Natural killer cell (primary cell): ENCODE measurements at places on chromosomes 3 and 15.

GRCh38 chr3:2793987-2794386 is 316.2 kb downstream of the IL5RA start:
- DNase-seq: no peak

- no peak for DNase-seq
These were observed 28.4 kb downstream of the ZNF860 start for GRCh38 chr3:32009957-32010356.

GRCh38 chr3:109369510-109369909 is 32.2 kb upstream of the DPPA4 start:
- no peak for DNase-seq

- DNase-seq: no peak
These were observed 52.0 kb upstream of the LRIG1 start for GRCh38 chr3:66552846-66553245.

GRCh38 chr15:40468898-40469331 is 1.9 kb upstream of the CHST14 start:
- DNase-seq: no peak

DNA sequence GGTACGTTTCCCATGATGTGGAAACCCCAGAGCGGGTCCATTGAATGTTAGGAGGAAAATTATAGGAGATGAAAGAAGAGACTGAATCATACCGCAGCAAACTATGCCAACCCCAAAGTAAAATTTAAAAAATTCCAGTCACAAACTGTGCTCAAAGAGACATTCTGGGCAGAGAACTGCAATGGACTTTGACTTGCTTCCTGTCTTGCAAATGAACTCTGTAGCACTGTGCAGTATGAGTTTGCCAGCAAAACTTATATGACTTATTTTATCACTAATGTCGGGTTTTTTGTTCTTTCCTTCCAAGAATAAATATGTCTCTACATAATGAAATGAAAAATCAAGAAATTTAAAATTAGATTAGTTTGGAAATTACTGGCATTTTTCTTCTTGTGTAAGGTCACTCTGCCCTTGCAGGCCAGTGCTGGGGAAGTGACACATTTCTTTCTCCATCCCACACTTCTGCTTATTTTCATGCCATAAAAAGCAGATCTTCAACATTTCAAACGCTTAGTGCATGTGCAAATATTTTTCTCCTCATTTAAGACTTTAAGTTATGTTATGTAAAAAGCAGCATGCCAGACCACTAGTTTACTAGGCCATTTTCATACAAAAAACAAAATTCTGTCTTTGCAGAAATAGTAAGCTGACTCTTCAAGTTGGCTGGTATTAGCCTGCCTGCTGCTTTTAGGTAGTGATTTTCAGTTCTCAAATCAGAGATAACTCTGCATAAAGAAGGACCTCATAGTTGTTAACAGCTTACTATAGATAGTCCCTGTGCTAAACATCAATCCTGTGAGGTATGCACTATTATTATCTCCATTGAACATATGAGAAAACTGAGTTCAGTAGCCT is 32.2 kb upstream of the SSR3 start:
- no peak for DNase-seq

DNA sequence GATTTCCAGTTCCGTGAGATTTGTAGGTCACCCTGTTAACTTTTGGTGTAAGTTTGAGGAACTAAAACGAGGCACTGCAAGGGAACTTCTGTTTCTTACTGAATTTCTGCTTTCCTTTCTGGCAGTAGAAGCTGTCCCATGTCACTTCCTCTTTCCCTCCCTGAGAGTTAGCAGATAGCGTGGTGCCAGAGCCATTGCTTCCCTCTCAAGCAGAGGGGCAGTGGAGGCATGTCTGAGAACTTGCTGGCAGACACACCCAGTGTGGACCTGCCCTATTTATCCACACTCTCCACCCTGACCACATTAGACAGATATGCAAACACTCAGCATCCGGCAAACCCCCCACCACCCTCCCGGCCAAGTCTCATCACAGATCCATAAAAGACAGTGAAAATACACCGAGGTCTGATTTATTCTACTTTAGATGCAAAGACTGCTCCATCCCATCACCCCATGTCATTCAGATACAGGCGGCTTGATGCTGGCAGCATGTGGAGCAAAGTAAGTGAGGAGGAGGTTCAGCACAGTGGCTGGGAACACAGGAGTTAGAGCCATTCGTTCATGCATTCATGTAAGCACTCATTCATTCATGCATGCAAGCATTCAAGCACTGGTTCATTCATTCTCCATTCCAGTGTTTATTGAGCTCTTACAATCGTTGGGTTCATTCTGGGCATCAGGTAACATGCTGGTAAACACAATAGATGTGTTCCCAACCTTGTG is 324.7 kb downstream of the SHQ1 start:
- DNase-seq: peak; percentile 20

- no peak for DNase-seq
These were observed 284.8 kb upstream of the CTNNB1 start for GRCh38 chr3:40914475-40914874.

DNA sequence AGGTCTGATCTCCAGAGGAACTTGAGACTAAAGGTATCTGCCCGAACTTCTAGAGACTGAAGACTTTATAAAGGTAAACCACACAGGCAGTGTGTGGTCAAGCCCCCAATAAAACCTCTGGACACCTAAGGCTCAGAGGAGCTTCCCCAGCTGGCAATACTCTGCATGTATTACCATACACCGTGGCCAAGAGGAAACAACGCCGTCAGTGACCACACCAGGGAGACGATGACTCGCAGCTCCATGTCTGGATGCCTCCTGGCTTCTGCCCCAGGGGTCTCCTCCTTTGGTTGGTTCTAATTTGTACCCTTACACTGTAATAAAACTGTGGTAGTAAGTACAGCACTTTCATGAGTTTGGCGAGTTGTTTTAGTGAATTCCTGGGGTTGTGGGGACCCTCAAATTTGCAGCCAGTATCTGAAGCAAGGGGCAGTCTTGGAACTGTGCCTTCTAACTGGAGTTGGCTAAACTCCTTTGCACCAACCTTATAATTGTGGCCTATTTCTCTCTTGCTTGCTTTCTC is 32.1 kb upstream of the BCL2L10 start:
- no peak for DNase-seq

- DNase-seq: peak; percentile 56
These were observed 64.2 kb downstream of the MYO5A start for GRCh38 chr15:52464478-52464877.

- no peak for DNase-seq
These were observed 62.5 kb downstream of the TRIM69 start for GRCh38 chr15:44798826-44799225.

DNA sequence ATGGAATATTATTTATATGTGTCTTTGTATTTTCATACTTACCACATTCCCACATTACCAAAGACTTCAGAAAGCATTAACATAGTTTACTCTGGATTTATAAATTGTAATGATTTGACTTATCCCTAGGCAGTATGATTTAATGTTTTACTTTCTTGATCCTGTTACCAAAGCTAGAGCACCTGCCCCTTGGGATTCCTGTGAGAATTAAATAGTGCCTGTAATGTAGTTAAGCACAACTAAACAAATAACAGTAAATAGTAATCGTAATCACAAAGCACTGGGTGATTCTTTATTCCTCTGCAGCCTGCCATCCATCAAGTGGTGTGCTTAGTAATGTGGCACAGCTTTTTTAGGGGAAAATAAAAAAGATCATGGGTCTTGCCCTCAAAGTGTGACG is 39.1 kb downstream of the ATP2C1 start:
- DNase-seq: no peak

DNA sequence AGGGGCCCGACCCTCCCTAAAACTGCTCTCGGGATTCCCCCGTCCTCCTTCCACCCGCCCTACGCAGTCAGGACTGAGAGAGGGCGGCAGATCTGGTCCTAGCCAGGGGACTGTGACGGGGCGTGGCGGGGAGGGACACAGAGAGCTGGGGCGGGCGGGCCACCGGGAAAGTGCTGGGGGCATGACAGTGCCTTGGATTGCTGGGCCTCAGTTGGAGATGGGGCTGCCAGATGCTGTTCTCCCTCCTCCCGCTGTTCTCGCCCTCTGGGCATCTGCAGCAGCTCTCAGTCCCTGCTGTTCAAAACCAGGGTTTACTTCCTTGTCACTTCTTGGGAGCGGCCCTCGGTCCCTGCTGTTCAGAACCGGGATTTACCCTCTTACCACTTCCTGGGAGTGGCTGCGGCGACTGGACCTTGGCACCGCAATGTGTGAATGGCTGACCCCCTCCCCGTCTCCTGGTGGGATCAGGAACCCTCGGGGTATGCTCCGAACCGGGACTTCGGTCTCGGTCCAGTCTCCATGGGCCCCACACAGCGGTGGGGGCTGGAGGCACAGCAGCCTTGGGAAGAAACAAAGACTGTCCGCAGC is 1.8 kb upstream of the RPP25 start:
- DNase-seq: no peak

DNA sequence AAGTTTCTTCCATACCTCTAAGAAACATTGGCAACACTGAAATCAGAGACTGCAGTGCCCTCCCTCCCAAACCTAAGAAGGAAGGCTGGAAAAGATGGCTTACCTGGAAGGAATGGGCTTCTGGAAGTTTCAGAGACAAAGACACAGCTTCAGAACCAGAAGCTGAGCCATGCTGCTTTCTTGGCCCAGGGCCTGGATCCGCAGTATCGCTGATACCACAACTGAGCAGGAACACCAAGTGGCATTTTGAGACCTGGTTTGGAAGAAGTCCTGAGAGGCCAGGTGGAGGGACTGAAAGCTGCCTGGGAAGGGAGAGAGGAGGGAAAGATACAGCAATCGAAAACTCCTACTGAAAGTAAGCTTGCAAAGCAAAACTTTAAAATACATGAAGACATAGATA is 19.8 kb downstream of the GPR160 start:
- no peak for DNase-seq

- no peak for DNase-seq
These were observed 793.5 kb upstream of the CADM2 start for GRCh38 chr3:84165328-84165727.

DNA sequence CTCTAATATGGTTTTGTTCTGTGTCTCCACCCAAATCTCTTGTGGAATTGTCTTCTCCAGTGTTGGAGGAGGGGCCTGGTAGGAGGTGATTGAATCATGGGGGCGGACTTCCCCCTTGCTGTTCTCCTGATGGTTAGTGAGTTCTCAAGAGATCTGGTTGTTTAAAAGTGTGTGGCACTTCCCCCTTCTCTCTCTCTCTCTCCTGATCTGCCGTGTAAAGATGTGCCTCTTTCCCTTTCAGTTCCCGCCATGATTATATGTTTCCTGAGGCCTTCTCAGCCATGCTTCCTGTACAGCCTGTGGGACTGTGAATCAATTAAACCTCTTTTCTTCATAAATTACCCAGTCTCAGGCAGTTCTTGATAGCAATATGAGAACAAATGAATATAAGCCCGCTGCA is 33.1 kb downstream of the RETNLB start:
- no peak for DNase-seq

DNA sequence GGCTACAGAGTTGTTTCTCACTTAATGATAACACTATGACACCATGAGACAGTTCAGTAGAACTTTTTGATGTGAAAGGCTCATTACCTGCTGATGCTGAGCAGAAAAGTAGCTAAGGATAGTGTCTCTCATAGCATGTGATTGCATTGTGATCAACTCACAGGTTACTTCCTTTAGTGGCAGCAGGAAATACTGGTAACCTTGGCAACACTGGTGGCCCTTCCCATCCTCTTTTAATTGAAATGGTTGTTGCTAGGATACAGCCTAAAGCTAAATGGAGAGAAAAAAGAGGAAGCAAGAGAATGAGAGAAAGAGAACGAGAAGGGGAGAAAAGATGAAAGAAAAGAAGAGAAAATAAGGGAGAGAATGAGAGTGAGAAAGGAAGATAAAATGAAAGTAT is 204.7 kb upstream of the GAP43 start:
- peak; percentile 13 for DNase-seq

DNA sequence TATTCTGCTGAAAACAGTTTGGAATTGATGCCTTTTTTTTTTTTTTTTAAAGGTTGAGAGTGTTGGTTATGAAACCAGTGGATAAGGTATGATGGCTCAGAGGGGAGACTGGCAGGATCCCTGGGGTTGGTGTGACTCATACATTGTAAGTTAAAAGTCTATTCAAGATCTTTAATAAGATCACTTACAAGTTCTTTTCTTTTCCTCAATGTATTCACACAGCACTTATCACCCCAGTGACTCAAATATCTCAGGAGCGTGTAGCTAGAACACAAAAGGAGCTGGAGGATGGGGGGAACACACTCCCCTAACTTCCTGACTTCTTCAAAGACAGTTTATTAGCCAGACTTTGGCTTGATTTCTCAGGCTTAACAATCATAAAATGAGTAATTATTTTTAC is 285.3 kb downstream of the SV2B start:
- DNase-seq: no peak

DNA sequence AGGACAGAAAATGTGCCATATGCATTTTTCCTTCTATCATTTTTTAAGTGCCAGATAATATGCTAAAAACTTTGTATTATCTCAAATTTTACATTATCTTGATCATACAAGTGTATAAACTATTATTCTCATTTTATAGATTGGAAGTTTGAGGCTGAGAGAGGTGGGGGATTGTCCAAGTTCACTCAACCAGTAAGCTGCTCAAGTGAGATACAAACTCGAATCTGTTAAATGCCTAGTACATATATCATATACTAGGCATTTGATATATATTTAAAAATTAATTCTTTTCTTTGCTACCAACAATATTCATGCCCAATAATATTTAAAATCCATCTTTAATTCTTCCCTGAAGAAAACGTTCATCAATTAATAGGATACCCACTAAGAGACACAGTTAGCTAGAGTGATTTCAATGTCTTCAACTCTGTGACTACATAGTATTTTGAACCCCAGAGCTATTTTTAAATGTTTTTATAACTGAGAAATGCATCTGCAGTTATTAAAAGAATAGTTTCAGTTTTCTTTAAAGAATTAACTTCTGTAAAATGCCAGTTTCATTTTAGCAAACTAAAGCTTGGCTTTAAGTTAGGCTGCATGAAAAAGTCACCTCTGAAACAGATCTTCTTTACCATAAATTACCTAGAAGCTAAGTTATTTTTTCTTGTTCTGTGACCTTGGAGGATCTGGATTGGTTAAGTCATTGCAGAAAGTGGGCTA is 40.4 kb downstream of the IQCB1 start:
- DNase-seq: no peak

DNA sequence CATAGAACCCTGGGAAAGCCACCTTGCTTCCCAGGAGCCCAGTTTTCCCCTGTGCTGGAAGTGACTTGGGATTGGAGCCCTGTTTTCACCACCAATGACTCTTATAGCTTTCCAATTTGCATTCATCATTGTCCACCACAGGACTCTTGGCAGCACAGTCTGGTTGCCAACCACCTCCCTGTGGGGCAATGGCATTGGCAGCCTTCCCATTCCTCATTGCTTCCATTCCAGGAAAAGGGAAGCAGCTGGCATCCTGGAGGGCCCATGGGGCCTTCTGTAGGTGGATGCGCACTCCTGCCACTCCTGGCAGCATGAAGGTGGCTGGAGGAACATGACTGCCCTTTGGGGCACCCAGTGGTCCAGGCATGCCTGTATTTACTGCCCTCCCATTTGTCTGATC is 57.7 kb downstream of the FEM1B start:
- no peak for DNase-seq
